Activated CD8-positive, alpha-beta memory T cell treated with anti-CD3 and anti-CD28 coated beads for 1 hour (primary cell): ENCODE measurements at places on chromosomes 3 and 15.

- DNase-seq: no peak
Measured at GRCh38 chr3:98390366-98390765, at the start of gene OR5K3. Gene OR5K3, plus strand, starts transcription at chr3:98390666. Its CDS starts 0 bp downstream, at chr3:98390666.

- no peak for DNase-seq
Measured at GRCh38 chr3:18919158-18919557, 229.2 kb upstream of the KCNH8 start.

DNA sequence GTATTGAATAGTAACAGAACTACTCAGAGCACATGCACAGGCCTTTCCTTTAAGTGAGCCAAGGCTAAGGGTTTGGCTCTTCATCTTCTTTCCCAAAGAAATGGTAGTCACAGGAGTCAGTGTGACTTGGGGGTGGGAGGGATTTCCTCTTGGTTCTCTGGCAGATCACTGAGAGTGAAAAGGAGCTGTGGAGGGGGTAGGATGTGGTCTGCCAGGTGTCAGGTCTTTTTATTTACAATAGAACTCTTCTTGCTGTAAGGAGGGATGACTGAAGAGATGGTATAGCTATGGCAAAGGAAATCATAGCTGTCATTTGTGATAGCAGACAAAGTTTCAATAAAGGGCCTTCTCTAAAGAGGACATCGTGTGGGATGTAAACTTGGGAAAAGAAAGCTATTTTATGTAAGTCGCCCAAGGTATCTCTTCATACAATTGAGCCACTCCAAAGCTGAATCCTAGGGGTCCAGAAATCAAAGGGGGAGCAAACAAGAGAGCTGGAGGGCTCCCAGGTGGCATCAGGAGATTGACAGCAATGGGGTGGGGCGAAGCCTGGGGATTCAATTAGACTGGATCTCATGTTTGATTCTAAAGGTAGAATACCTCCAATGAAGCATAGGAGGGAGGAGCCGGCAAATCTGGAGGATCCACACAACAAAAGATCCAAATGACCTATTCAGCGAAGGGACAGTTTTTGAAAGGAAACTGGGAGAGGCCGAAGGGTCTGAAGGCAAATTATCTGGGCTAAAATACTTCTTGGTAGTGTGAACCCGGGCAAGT lies 20.0 kb upstream of the CHD2 start:
- DNase-seq: no peak

- no peak for DNase-seq
Measured at GRCh38 chr15:78696436-78696835, 55.4 kb upstream of the CHRNB4 start.

- no peak for DNase-seq
Measured at GRCh38 chr15:90813796-90814190, 54.6 kb upstream of the FURIN start.

- no peak for DNase-seq
Measured at GRCh38 chr3:67941433-67942030, 287.1 kb upstream of the SUCLG2 start.

DNA sequence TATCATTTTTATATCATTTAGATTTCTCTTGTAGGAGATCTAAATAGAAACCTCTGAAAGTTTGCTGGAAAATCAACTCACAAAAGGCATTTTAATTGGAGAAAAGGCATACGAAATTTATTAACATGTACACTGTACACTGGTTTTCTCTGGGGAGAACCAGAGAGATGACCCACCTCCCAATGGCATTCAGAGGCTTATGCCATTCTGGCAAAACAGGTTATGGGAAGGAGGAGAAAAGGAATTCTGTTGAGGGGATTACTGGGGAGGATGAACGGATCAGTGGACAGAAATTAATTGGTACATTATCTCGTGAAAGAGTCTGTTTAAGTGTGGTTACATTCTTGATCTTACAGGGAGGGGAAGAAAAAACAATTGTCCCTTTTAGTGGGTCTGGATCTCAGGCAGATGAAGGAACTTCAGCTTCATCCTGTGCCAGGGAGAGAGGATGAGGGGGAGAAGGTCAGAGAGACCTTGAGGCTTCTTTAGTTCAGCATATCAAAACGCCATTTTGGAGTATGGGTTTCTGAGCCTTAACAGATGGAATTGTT lies 16.5 kb downstream of the RAB11A start:
- no peak for DNase-seq

- DNase-seq: no peak
Measured at GRCh38 chr15:76107169-76107568, 47.4 kb downstream of the TMEM266 start.

DNA sequence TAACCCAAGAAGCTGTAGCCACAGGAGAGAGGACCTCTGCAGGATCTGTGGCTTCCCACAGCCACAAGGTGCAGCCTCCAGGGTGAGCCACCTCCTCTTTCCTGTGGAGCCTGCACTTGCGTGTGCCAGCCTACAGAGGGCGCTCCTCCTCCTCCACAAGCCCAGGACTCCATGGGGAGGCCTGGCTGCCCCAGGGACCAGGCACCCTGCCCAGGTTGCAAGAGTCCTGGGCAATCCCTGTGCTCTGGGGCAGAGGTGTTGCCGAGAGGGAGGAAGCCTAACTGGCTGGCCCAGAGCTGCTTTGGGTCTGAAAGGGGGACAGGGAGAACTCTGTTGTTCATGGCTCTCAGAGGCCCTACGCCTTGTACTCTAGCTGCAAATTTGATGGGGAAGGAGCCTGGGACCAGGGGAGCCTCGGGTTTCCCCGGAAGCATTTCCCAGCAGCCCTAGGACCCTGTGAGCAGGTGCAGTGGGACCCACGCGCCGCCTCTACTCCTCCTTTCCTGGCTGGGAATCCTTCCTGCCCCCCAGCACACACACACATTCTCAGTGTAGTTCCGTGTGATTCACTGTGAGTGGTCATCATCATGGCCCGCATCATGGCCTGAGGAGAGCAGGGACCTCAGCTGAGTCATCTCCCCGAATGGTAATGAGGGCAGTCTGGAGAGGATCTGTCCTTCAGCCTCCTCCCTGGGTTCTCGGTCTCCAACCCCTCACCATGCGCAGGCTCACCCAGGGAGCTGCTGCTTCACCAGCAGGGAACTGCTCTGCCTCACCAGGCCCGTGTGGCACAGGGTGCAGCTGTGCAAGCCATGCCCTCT lies 24.3 kb downstream of the TBC1D21 start:
- DNase-seq: no peak

DNA sequence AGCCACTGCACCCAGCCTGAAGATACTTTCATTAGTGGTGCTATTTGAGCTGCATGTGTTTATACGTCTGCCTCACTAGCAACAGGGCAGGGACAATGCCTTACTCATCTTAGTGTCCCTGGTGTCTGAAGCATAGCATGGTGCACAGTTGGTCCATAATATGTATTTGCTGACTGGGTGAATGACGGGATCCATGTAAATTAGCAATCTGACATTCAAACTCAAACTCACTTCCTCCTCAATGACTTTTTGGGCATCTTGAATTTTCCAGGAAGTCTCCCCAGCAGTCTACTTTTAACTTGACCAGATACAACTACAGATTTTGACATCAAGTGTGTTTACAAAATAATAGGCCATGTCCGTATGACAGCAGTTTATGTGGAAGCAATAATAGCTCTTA lies 3.0 kb upstream of the LDHAL6B start:
- DNase-seq: no peak

DNA sequence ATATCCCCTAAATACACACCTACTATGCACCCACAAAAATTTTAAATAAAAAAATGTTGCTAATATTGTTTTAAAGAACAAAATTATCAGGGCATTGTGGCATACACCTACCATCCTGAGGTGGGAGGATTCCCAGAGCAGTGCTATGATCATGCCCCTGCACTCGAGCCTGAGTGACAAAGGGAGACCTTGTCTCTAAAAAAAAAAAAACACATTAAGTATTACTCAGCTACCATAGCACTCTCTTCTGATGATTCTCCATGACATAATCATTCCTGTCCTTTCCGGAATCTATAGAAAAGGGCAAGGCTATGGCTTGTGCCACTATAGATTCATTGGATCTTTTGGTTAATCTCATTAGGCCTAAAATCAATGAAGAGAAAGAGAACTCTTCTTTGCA lies 77.4 kb downstream of the ACAP2 start:
- DNase-seq: no peak

DNA sequence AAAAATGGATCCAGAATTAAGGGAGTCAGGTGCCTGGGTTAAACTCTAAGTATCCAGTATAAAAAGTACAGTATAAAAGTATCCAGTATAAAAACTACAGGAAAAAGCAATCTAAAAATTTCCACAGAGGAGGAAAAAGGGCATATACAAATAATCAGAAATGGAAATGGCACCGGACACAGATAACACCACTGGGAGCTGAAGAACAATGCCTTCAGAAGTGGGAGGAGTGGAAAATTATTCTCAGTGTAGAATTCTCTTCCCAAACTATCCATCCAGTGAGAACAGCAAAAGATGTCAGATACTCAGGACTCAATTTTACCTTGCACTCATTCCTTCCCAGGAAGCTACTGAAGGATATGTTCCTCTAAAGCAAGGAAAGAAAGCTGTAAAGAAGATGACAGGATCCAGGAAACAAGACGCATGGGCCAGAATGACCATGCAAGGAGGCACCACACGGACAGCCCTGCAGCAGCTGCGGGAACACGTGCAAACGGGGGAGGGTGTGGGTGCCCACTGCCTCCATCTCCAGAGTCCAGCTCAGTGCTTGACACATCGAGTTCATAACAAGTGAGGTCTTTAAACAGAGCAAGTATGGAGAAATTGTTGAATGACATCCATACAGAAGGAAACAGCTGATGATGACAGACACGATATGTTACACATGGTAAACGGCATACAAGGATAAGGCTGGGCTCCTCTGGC lies 68.5 kb downstream of the CHSY1 start:
- no peak for DNase-seq

DNA sequence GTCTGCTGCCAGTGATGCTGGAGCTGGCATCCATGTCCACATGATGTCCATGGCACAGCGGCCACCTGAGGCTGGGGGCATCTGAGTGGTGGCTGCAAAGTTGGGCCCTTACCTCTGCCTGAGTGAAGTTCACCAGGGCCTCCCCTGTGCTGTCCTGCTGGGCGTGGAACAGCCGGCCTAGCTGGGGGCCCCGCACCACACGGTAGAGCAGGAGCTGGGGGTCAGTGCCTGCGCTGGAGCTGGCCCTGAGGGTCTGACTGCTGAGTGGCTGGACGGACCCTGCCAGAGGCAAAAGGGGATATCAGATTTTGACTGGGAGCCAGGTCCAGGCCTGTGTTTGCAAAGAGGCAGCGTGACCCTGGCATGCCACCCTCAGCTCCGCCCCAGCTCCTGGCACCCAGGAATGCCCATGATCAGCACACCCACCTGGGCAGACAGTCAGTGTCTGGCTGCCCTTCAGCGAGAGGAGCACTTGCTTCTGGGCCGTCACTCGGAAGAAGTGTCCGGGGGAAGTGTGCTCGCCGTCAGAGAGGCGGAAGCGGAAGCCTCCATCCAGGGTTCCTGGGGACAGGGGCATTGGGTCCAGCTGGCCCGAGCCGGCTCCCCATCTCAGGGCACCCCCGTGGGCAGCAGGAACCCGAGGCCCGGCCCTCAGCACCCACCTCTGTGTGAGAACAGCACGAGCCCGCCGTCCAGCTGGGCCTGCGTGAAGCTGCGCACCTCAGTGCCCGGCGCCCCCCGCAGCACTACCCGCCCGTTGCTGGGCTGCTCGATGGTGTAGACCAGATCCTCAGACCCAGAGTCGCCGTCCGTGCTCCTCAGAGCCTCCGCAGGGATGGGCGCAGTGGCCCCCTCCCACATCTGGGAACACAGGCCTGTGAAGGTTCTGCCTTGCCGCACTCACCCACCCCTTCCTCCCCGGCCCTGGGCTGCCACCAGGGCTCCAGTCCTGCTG lies 30.2 kb downstream of the CSPG4 start:
- no peak for DNase-seq

DNA sequence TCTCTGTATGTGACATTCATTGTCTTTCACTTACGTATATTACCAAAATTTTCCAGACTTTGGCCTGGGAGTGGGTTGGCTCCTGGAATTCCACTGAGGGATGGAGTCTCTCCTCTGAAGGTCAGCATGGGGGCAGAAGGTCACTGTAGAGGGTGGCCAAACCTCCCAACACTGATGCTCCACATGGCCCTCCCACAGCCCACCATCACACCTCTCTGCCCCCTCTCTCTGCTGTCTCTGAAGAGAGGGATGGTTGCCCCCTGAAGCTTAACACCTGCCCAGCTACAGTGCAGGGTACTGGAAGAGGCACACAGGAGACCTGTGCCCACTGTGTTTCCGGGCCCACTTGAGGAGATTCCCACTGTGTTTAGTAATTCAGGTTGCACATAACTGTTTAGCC lies 52.2 kb downstream of the CMTM6 start:
- DNase-seq: no peak

DNA sequence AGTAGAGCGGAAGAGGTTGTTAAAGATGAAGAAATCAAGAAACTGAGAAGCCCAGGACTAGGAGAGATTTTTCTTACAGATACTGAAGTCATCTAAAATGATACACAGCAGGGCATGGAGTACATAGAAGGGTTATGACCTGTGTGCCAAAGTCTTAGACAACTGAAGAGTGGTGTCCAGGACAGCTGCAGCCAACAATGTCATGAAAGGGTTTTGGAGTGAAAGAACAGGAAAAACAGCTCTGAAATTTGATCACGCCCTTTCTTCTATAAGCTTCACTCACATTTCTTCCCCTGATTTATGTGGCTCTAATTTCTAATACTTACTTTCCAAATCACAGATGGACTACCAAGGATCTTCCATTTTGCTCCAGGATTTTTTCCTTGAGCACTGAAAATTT lies 3.0 kb downstream of the CFAP20DC start:
- DNase-seq: no peak
